ENCODE measurements at places on chromosomes 2 and 18.

- DNase-seq: no peak
Measured at GRCh38 chr2:223724861-223725260, 112.5 kb downstream of the AP1S3 start.

DNA sequence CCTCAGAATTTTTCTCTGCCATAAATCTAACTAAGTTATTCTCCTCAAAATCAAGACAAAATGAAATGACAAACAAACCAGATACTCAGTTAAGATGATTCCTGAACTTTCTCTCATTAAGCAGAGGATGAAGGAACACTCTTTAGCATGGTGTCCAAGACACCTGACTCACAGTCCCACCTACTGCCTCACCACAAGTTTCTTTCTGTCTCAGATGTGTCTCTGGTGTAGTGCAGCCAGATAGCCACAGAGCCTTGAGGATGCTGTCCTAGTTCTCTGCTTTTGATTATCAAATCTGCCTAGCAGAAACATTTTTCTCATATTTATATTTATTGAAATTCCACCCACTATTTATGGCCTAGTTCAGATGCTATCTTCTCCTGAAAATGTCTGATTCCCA, 103.6 kb upstream of the TMEM200C start:
- DNase-seq: no peak

DNA sequence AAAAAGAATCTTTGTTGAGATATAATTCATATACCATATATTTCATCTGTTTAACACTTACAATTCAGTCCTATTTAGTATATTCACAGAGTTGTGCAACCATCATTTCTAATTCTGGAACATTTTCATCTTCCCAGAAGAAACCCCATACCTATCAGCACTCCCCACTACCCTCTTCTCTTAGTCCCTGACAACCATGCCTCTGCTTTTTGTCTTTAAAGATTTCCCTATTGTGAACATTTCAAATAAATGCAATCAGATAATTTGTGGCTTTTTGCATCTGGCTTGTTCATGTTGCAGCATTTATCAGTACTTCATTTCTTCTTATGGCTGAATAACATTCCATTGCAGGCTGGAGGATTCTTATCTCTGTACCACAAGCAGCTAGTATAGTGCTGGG, 305.9 kb upstream of the MEX3C start:
- DNase-seq: no peak

DNA sequence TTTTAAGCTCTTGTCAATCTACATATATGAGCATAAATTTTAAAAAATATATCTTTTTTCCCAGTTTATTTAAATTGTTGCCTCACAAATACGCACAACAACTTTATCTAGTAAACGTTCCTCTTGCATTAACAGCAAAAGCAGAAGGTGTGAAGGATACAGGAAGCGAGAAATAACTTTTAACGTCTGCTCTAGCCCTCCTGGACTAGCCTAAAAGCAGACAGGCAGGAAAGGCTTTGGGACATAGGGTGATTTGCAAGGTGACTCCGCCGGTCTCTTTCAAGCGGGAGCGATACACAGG, 434 bp upstream of the DUSP19 start:
- no peak for DNase-seq

DNA sequence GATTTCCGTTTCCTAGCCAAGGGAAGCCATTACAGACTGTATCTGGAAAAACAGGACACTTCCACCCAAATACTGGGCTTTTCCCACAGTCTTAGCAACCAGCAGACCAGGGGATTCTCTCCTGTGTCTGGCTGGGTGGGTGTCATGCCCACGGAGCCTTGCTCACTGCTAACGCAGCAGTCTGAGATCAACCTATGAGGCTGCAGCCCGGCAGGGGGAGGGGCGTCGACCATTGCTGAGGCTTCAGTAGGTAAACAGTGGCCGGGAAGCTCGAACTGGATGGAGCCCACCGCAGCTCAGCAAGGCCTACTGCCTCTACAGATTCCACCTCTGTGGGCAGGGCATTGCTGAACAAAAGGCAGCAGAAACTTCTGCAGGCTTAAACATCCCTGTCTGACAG, 131.1 kb downstream of the KIAA1328 start:
- DNase-seq: no peak

DNA sequence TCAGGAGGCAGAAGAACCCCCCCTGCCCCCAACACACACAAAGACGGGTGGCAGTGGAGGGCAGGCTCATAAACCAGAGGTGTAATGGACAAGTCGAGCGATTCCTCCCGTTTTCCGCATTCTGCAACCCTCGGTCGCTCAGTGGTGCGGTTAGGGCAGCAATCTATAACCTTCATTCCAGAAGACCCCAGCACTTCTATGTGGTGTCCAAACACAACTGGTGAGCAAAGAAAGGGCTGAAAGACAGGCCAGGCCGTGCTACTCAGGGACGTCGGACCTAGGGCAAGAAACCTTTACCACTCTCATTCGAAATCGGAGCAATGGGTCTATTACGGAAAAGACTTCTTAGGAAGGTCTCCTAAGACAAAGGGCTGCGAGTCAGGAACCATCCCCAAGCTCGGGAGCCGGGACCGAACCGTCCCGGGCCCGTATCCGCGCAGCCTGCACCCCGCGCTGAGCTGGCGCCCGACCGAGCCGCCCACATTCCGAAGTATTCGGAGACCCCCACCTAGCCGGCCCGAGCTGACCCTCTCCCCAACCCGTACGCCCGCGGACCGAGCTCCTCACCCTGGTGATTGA, 568 bp downstream of the ARL5A start:
- DNase-seq: no peak

- no peak for DNase-seq
Measured at GRCh38 chr18:2444201-2444875, 127.0 kb downstream of the METTL4 start.

- no peak for DNase-seq
Measured at GRCh38 chr2:14907014-14907612, 274.6 kb downstream of the LRATD1 start.

- DNase-seq: no peak
Measured at GRCh38 chr2:13121096-13121495, 404.4 kb downstream of the TRIB2 start.

DNA sequence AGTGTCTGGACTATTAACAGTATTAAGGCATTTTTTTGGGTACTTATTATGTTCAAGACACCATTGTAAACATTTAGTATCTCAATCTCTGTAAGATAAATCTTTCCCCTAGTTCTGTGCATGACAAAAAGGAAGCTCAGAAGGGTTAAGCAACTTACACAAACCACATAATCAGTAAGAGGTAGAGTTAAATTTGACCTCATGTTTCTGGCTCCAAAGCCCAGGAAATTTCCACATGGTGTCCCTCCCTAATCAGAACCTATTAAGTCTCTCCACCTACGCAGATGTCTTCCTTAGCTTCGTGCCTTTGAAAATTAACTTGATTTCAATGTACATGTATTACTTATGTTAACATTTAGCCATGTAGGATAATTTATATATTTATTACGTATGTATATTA, 2.0 kb downstream of the MFSD6 start:
- no peak for DNase-seq
